ENCODE measurements at places on chromosomes 2 and 18.

GRCh38 chr18:80074697-80075096 lies 34.4 kb upstream of the ADNP2 start:
- DNase-seq, result no peak

DNA sequence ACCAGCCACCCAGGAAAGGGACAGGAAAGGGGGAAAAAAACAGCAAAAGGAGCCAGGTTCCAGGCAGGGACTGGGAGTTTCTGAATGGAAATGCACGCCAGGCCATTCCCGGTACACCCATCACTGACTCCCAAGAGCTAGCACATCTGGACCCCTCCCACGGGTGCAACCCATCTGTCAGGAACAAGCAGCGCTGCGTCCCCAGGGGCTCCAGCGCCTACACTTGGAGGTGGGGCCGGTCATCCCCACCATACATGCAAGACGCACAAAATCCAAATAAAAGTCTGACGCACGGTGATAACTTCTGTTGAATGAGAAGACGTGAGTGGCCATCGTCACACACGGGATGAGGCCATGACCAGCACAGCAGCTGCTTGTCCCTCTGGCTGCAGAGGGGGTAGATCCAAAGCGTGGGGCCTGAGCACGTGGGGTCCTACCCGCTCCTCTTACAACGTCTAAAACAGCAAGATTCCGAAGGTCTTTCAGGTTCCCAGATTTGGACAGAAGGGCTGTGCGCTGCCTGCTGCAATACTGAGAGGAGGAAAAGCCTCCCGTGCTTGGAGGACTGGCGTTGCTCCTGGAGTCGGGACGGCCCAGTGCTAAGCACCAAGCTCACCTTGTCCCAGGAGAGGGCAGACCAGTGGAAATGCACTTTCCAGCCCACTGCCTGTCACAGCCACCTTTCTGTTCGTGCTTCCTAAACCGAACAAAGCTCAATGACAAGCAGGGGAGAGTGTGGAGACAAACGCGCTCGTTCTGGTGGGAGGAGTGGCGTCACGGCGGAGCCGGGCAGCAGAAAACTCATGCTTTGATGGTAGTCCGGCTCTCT lies 68.9 kb downstream of the NDUFA10 start:
- DNase-seq, result no peak

- DNase-seq, result no peak
These were observed 1355.5 kb downstream of the SUCLG1 start for GRCh38 chr2:83103613-83104012.

DNA sequence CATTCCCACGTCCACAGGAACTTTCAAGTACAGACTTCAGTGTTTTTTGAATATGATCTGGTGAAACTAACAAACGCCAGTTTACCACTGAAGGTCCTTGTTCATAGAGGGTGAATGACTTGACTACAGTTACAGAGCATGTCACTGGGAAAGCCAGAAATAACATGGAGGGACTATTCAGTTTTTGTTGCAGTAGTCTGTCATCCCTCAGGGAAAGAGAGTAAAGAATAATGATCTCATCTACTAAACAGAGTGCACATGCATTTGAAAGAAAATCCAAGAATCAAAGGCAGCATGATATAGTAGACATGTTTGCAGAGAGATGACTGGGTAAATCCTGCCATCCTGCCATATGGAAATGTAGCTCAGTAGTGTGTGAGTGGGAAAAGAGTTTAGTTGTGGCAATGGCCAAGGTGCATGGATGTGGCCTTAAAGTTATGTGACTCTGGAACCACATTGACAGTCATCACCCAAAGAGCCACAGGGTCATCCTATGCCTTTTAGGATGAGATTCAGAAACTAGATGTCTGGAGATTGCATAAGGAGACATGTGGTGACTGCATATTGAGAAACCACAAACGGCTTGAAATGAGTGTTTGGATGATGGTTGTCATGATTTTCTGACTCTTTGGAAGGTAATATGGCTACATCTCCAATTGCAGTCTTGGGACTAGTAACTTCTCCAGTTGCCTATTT lies 125.3 kb upstream of the ZEB2 start:
- no peak for DNase-seq

DNA sequence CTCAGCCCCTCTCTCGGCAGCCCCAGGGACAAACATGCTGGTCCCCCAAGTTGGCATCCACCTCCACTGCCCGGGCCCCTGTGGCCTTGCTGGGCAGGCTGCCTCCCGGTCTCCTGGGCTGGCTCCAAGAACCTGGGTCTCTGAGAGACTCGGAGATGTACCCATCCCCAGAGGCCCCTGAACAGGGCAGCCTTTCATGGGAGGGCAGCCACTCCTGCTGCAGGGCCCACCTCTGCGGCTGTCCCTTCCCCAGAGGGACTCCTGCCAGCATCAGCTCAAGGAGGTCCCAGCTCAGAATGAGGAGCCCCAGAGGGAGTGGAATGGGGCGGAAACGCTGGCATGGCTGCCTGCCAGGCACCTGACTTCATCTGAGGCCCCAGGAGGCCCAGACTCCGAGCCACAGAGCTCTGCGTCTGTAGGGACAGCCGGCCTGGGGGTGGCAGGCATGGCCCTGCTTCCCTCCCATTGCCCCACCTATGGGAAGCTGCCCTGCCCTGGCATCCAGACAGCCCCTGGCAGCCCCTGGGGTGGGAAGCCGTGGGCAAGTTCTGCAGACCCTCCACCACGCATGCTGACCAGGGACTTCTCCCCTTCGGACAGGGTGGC lies 857 bp upstream of the CROCC2 start:
- DNase-seq, result no peak

- no peak for DNase-seq
These were observed 9.6 kb downstream of the TMEM177 start for GRCh38 chr2:119688616-119689015.

GRCh38 chr18:11889284-11889683 lies 18.8 kb downstream of the MPPE1 start:
- DNase-seq, result no peak

DNA sequence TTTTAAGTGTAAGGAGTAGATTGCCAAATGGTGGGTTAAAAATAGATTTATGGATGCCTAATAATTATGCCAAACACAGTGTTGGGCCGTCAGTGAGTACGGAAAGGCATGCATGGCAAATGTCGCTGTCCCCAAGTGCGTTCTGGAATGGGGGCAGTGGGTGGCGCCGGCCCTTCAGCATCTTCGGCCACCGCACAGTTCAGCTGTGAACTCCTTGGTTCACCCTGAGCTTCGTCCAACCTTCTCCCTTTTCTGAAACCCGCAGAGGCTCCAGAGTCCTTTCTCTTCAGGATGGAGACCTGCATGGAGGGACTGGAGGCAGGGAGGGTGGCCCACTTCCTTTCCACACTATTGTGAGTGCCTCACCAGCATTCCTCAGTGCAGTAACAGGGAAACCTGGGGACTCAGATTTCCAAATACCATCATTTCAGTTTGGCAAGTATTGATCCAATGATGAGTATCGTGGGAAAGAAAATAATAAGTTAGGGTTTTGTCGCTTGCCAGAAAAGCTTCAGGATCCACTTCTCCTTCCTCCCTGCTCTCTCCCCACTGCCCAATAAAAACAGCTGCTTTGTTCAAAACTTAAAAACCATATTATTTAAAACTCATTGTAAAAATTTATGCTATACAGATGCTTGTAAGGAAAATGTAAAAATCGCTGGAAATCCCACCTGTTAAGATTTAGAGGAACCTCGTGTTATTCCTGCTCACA lies 74.6 kb upstream of the TXNDC2 start:
- no peak for DNase-seq

DNA sequence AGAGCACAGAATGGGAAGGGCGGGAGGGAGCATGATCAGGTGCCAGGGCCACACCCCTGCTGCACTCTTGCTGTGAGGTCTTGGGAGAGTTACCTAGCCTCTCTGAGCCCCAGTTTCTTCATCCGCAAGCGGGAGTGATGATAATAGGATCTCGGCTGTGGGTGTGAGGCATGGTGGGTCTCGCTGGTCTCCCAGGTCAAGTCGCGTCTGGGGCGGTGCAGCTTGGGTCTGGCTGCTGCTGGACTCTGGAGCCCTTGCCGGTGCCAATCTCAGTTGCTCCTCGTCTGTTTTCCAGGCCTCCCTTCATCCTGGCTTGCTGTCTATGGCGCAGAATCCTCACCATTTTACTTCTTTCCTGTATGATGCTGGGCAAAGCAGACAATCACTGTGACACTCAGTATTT lies 130.3 kb upstream of the RAB12 start:
- DNase-seq, result no peak

DNA sequence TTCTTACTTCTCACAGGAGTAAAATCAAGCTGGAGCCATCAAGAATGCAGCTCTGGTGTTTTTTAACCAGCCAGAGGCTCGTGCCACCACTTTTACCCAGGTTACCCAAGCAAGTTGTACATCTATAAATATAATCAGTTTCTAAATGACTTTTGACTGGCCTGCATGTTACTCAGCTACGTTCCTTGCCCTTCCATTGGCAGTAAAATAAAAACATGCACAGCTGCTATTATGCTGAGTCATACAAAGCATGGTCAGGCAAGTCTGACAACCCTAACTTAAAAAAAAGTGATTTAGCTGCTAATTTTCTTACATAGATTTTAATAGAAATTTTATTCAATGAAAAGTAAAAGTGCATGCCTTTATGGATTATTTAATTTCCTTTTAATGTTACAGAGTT lies 111.7 kb upstream of the CSRNP3 start:
- DNase-seq, result peak; percentile 52

DNA sequence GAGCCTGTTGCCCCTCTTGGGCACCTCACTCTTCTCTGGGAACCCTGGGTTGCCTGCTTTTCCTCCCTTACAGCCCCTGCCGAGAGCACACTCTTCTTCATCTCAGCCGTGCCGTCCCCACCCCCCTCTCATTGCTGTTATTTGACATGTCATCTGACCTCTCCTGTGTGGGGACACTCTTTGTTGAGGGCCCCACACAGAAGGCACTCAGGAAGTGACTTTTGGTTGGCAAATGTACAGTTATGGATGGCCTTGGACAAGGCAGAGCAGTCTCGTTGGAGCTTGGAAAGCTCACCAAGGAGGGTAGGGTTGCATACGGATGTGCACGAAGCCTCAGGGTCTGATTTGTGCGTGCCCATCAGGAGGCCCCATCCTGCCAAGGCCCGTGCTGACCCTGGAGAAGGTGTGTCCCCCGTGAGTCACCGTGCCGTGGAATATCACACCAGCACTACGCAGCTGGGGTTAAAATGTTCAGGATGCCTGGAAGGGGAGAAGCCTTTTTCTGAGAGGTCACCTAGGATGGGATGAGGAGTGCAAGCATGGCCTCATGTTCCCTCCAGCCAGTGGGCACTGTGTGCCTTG lies 93.9 kb downstream of the CTIF start:
- no peak for DNase-seq

DNA sequence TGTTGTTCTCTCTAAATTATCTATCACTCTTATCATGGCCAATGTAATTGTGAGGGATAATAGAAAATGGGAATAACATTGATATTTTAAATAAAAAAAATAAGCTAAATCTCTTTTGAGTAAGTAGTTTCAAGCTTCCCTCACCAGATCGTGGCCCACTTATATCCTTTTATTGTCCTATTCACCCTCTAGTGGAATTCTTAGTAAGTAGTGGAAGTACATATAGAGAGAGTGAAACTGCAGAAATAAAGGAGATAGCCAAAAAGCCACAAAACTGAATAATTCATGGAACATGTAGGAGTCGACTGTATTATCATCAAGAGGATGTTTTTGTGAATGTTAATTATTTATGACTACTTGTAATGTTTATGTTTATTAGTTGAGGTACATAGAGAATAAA lies 66.1 kb upstream of the DTNA start:
- no peak for DNase-seq

- peak; percentile 65 for DNase-seq
These were observed 478.1 kb upstream of the ZNF804A start for GRCh38 chr2:184119989-184120800.

DNA sequence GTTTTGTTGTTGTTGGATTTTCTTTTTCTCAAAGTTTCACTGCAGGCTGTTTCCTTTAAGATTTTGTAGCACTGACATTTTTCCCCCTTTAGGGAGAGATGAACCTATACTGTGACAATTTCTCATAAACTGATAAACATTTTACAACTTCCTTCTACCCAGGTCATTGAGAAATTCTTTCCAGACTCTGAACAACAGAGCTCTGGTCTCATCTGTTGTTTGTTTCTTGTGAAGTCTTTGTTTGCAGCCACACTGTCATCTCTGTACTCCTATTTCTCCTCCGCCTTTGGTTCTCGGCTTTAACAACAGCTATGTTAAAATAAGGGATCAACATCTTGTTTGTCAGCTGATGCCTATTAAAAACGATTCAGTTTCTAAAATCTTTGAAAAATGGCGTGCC lies 167.6 kb downstream of the VWC2L start:
- DNase-seq, result no peak

GRCh38 chr2:216949700-216950413 lies 90.0 kb upstream of the TNP1 start:
- no peak for DNase-seq

DNA sequence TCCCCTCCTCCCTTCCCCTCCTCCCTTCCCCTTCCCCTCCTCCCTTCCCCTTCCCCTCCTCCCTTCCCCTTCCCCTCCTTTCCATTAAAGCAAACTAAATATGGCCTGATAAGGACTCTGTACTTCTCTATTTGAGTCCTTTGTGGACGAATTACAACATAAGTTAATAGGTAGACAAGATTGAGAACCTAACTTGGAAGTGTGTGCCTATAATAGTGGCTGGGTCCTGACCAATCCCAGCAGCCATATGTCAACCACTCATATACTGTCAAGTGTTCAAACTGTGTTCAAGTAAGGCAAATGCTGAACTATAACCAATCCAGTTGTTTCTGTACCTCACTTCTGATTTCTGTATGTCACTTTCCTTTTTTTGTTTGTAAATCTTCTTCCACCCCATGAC lies 97.1 kb upstream of the RBMS1 start:
- DNase-seq, result no peak

DNA sequence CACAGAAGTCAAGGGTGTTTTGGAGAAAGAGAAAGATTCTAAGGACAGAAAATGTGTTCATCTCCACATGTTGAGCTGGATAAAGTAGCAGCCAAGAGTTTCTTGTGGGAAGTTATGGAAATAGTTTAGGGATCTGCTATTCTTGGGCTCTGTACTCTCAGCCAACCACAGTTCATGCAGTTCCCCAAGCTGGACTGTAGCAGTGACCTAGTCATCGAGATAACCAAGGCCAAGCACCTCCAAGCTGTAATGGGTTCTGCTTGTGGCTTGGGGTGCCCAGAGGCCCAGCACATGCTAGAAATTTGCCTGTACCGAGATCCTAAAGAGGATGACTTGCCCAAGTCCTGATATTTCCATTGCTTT lies 91.9 kb upstream of the RASGRP3 start:
- DNase-seq, result no peak

DNA sequence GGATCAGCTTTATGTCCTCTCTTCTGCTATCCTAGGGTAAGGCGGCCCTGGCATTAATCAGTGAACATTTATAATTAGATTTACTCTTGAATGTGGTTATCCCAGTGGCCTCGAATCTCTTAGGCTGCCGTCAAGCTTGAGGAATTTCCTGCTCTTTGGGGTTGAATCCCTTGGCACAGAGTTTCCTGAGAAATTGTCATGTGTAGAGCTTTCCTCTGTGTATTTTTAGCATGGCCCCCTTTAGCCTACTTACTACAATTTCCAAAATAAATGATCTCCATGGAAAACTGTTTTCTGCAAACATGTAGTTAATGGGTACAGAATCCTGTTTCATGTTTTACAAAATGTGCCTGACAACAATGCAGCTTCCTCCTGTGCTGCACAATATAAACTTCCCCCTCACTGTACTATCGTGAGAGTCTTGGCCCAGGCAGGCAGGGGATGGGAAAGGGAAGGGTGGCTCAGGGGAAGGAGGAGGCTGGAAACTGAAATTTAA lies 18.1 kb downstream of the NCAPH start:
- DNase-seq, result no peak
